ENCODE measurements at places on chromosomes 12 and 14. TPM values are rescaled to one million over a fixed set of nuclear protein-coding genes. Genes with fewer than 3 reads are reported as not detected.

- DNase-seq = peak; percentile 49
These were observed 193.7 kb upstream of the FRMD6 start for GRCh38 chr14:51457843-51458562.

The PABPN1 gene
- total RNA-seq = 92.2 TPM

- DNase-seq = peak; percentile 57
These were observed 110.9 kb downstream of the KSR2 start for GRCh38 chr12:117857632-117858612.

The VWF gene
- total RNA-seq = not detected

The NAV3 gene
- total RNA-seq = 20.7 TPM

GRCh38 chr14:53894456-53894855 lies 62.2 kb downstream of the BMP4 start:
- DNase-seq = peak; percentile 66

The KRT79 gene
- 0.57 TPM for total RNA-seq

The FOXN4 gene
- 0.12 TPM for total RNA-seq

DNA sequence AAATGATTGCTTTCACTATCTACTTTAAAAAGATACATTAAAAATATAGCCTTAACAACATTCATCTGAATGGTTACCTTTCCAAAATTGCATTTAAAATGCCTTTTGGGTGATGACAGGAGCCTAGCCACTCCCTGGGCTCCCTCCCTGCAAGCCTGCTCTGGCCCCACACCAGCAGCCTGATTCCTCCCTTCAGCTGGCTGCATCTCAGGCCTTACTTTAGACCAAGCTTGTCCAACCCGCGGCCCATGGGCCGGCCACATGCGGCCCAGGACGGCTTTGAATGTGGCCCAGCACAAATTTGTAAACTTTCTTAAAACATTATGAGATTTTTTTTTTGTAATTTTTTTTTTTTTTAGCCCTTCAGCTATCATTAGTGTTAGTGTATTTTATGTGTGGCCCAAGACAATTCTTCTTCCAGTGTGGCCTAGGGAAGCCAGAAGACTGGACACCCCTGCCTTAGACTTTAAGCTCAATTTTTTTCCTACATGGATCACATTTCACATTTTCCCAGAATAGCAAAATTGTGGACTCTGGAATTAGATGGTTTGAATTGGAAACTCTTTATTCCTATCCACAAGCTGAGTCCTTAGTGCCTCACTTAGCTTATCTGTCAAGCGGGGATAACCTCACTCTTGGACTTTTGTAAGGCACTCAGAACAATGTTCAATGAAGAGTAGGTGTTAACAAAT lies 124.4 kb downstream of the MYRFL start:
- DNase-seq = no peak

DNA sequence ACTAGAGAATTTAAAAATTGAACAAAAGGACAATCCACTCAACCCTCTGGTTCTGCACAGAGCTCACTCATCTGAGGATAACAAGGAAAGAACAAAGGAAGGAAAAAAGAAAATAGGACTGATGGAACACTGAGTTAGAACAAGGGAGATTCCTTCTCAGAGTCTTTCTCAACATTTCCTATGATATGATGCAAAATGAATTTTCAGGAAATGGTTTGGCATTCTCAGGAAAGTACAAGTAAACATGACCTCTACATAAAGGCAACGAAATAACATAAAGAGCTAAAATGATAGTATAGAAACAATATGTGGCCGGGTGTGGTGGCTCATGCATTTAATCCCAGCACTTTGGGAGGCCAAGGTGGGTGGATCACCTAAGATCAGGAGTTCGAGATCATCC lies 135.8 kb downstream of the ITPR2 start:
- DNase-seq = no peak

DNA sequence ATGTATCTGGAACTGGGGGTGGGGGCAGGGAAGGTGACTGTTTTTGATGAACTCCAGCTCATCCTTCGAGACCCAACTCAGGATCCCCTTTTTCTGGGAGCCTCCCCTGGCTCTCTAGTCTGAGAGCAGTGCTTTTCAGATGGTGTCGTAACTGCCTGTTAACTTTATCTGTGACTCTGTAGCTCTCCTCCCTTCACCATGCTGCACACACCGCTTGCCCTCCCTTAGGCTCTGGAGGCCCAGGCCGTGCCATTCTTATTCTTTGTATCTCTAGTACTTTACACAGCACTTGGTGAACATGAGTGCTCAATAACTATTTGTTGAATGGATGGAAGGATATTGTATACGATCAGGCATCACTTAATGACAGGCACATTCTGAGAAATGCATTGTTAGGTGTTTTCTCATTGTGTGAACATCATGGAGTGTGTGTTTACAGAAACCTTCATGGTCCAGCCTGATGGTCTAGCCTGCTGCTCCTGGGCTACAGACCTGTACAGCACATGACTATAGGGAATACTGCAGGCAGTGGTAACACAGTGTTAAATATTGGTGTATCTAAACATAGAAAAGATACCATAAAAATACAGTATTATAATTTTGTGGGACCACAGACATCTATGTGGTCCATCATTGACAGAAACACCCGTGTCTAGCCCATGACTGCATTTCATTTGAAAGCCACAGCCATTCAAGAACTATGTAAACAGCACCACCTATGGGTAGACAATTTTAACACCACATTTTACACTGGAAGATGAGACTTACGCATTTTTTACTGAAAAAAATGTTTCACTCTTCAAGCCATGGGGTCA lies 91.8 kb downstream of the EML1 start:
- peak; percentile 57 for DNase-seq

GRCh38 chr14:82641050-82641540 lies 1107.4 kb upstream of the SEL1L start:
- no peak for DNase-seq

- peak; percentile 26 for DNase-seq
These were observed 834 bp downstream of the COCH start for GRCh38 chr14:30874999-30875787.

The SERPINA3 gene
- not detected for total RNA-seq

DNA sequence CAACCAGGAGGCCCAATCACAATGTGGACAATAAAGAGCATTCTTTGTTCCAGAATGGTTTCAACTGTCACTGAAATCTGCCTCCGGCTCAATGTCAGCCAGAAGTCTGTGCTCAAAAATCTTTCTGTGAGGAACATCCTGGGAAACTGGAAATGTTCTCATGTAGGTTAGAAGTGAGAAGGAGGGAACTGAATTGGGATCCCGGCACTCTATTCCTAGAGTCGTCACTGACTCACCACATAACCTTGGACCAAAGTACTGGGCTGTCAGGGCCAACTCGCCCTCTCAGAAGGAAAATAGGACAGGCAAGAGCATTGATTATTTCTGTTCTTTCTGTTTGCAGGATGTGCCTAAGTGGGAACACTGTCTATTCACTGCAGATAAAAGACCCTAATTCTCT lies 57.6 kb downstream of the PRKAB1 start:
- no peak for DNase-seq

- DNase-seq = no peak
These were observed 6.8 kb downstream of the KRT2 start for GRCh38 chr12:52645120-52645761.

GRCh38 chr12:24414480-24414879 lies 465.0 kb upstream of the SOX5 start:
- DNase-seq = no peak

- no peak for DNase-seq
These were observed 64.0 kb upstream of the ARHGAP5 start for GRCh38 chr14:32013083-32013482.

DNA sequence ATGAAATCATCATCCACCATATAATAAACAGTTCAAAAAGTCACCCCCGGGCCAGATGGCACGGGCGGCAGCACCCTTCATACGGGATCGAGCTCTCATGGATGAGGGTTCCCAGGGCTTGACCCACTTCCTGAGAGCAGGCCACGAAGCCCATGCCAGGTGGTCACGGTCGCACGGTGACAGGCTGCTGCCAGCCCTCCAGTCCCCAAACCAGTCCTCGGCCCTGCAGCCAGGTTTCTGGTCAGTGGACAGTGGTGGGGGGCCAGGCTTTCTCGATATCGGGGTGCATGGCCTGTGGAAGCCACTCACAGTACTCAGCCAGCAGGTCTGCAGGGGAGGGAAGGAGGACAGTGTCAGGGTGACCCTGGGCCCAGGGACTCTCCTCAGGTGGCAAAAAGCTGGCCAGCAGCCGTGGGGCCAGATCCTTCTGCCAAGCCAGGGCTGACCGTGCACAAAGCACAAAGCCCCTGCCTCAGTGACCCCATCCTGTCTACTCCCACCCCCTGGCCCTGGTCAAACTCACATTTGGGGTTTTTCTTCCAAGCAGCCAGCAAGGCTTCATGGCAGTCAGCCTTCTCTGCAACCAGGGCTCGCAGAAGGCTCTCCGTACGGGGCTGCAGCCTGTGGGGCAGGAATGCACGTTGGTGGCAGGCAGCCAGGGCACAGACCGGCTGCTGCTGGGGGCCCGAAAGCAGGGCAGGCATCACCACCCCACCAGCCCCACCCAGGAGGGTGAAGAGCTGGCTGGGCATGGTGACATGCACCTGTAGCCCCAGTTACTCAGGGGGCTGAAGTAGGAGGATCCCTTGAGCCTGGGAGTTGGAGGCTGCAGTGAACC lies 33.3 kb upstream of the UBC start:
- no peak for DNase-seq

The SAMD4A gene
- total RNA-seq = 17.8 TPM

DNA sequence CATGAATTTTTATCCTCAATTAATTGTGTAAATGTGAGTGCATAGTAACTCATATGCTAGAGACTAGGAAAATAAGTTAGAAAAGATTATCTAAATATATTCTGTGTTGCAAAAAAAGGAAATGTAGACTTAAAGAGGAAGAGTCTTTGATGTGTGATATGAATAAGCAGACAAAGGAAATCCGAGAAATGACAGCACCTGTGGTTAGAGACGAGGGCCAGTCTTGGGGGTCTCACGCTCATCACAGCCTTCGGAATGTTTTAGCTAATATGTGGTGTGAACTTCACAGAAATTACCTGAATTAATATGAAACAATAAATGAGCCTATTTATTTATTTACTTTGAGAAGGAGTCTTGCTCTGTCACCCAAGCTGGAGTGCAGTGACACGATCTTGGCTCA lies 11.6 kb downstream of the ATP6V0A2 start:
- no peak for DNase-seq

GRCh38 chr12:109744986-109745942 lies 31.6 kb downstream of the FAM222A start:
- DNase-seq = no peak

- no peak for DNase-seq
These were observed 5.0 kb downstream of the SLC39A5 start for GRCh38 chr12:56234746-56235436.

DNA sequence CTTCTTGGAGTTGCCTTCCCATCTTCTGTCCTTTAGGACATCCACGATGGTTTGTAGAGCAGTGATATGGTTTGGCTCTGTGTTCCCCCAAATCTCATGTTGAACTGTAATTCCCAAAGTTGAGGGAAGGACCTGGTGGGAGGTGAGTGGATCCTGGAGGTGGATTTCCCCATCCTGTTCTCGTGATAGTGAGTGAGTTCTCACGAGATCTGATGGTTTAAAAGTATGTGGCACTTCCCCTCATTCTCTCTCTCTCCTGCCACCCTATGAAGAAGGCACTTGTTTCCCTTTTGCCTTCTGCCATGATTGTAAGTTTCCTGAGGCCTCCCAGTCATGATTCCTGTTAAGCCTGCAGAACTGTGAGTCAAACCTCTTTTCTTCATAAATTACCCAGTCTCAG lies 99.2 kb downstream of the BRMS1L start:
- no peak for DNase-seq

- no peak for DNase-seq
These were observed 256.6 kb downstream of the FOXN3 start for GRCh38 chr14:89160437-89160836.

DNA sequence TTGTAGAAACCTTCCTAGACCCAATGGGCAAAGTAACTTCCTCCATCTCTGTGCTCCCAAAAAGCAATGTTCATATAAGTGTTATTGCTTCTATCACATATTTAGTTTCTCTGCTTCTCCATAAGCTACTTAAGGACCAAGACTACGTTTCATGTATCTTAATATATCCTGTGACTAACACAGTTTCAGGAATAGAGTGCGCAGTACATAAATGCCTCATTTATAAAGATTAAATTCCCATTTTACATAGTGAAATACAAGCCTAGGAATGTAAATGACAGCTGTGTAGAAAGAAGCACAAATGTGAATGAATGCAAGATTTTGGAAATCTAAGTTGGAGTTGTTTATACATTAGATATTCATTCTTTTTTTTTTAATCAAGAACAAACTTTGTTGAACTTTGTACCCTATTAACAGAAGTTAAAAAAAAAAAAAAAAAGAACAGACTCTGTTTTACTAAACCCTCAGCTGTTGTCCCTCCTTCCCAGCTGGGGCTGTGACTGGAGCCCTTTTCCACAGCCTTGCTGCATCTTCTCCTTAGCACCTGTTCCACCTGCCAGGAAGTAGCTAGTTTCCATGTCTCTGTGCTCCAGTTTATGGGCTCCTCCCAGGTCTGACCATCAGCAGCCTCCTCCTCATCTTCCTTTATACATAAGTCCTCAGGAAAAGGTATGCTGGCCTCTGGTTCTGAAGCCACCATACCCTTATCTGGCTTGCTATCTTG lies 7.0 kb upstream of the METTL17 start:
- DNase-seq = no peak

GRCh38 chr12:40963751-40964150 lies 224.4 kb upstream of the PDZRN4 start:
- DNase-seq = no peak

The SERPINA6 gene
- total RNA-seq = 4.1 TPM

DNA sequence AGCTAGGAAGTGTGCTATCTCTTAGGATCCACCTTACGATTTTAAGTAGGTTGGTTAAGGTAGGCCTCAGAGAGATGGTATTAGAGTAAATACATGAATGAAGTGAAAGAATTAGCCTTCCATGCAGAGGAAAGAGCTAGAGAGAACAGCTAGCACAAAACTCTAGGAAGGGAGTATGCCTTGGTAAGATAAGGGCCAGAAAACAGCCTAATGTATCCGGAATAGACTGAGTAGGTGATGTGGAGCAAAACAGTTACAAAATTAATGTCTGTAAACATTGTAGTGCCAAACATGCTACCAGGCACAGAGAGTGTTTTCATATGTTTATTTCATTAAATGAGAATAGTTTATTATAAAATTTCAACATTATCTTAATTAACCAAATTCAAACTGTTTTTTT lies 315.1 kb downstream of the SOX5 start:
- no peak for DNase-seq

The AMHR2 gene
- not detected for total RNA-seq

DNA sequence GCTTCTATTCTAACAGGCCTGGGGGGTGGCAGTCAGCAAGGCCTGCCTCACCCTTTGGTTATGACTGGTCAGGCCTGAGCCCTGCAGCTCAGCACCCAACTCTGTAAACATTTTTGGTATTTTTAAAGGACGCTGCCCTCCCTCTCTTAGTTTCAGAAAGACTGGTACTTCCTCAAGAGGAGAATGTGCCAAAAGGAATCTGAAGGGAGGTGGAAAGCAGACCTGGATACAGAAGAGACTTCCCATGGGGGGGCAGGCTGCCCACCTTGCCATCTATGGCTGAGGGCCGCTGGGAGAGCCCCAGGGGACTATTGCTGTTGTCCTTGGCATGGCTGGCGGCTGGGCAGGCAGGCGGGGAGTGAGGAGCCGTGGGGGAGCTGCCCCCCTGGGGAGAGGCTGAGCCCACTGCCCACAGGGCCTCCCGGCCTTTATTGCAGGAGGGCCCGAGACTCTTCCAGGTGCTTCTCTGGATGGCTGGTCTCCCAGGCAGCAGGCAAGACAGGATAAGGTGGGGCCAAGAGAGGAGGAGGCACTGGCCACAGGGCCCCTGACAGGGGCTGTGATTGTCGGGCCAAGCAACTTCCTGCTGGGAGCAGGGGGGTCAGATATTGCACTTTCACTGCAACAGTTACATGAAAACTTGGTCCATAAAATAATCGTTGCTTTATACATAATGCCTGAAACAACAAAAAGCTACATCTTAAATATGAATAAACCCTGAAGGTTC lies 3.5 kb downstream of the ARL6IP4 start:
- DNase-seq = no peak

GRCh38 chr12:54526812-54527630 lies 22.4 kb upstream of the PDE1B start:
- peak; percentile 64 for DNase-seq

Data from Daoy (cell line).